ENCODE measurements at places on chromosomes 11 and 22.

GRCh38 chr22:49627217-49628181 is 200.2 kb downstream of the BRD1 start:
- DNase-seq: no peak

DNA sequence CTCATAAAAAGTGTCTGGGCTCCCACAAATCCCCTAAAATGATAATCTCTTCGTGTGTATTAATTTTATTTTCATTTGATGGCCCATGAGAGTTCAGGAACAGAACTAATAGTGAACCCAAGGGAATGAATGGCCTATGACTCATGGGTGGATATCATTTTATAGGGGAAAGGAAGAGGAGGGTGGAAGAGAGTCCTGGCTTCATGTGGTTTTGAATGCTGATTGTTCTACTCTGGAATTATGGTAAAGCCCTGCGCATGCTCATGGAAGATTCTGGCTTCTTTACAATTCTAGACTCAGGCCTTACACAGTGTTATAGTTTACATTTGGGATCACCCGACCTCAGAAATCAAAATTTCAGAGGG is 35.2 kb downstream of the MAML2 start:
- DNase-seq: peak; percentile 38

DNA sequence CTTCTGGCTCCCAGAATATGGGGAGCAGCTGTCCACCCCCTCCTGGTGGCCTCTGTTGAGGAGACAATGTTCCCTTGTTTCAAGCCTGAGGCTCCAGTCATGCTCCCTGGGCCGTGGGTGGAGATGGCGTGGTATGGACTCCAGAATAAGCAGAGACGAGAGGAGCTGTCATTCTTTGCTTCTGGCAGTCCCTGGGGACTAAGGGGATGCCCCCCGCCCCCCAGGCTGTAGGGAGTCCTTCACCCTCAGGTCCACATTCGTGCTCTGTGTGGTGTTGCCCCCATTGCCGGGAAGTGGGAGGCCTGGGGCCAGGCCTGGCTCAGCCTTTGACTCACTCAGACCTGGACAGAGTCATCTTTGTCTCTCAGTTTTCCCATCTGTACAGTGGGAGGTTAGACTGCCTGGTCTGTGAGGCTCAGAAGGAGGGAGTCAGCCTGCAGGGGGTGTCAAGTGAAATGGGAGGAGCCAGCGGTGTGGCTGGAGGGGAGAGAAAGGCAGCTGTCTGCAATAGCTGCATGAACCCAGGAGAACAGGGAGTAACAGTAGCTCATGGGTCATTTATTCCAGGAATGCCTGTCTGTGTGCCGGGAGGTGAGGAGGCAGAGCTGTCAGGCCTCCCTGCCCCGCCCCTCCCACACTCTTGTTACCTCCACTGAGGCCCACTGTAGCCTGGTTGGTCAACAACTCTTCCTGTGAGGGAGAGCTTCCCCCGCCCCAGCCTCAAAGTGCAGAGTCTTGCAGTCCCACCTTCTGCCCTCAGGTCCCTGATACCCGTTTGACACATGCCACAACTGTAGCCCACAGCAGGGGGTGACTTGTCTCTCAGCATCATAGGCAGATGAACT is 6.3 kb downstream of the ARHGEF17 start:
- peak; percentile 66 for DNase-seq

- DNase-seq: no peak
These were observed 72.0 kb downstream of the RPUSD4 start for GRCh38 chr11:126139111-126140091.

DNA sequence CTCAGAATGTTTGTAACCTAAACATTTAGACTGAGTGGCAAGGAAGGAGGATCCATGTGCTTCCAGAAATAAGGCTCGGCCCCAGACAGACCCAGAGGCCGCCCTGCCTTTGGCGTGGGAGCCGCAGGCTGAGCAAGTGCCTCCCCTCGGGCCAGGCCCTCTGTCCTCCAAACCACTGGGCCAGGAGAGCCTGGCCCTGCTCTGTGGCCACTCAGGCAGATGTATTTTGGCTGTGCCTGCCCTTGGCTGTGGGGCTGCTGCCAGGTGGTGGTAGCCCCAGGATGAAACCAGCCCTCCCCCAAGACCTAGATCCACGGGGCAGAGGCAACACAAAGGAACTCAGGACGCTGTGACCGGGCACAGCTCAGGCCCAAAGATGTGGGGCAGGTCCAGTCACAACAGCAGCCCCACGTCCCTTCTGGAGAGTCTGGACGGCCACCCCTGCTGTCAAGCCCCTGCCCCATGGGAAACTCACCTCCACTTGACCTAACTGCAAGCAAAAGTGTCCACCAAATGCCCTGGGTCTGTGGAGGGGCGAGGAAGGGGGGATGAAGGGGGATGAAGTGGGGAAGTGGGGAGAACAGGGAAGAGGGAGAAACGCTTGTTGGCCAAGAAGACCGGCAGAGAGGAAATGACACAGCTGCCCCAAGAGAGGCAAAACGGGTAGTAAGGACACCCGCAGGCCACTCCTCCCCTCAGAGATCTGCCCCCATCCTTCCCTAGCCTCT is 24.0 kb downstream of the PISD start:
- DNase-seq: peak; percentile 88

DNA sequence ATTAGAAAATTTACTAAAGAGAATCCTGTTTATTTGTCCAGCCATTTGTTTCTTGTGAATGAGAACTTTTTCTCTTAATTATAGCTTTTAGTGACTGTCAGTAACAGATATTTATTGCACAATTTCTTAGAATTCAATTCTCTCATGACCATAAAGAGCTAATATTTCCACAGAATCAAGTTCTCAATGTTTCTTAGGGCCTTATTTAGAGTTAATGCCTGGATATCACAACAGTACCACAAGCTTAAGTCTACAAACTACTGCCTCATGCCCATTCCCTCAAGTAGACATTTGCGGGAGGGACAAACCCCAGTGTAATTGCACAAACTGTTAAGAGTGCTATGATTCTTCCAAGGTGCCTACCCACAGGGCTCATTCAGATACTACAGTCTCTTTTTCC is 199.7 kb upstream of the POU2AF2 start:
- no peak for DNase-seq

DNA sequence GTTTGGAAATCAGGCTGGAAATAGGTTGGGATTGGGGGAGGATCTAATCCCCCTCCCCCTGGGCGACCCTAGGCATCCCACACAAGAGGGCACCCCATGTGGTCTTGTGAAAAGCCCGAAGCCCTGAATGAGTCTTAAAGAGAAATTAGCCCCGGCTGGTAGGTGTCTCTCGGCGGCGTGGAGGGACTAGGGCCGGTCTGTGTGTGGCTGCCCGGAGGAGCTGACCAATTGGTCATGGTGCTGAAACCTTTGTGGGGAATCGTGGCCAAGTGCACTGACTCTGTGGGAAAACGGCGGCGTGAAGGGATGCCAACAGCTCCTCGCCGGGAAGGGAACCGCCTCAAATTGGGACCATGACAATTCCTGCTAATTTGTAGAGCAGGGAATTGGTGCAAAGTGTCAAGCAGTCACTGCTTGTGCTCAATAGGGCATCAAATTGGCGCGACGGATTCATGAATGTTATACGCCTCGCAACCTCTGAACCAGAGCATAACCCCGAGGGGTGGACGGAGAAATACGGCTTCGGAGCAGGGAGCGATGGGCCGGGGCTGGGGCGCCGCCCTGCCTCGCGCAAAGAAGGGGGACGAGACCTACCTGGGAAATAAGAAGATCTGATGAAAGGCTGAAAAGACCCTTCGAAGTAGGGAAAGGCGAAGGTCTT is 1.5 kb downstream of the DBX1 start:
- peak; percentile 79 for DNase-seq

- DNase-seq: no peak
These were observed 57.3 kb downstream of the WNT7B start for GRCh38 chr22:45919504-45920286.

DNA sequence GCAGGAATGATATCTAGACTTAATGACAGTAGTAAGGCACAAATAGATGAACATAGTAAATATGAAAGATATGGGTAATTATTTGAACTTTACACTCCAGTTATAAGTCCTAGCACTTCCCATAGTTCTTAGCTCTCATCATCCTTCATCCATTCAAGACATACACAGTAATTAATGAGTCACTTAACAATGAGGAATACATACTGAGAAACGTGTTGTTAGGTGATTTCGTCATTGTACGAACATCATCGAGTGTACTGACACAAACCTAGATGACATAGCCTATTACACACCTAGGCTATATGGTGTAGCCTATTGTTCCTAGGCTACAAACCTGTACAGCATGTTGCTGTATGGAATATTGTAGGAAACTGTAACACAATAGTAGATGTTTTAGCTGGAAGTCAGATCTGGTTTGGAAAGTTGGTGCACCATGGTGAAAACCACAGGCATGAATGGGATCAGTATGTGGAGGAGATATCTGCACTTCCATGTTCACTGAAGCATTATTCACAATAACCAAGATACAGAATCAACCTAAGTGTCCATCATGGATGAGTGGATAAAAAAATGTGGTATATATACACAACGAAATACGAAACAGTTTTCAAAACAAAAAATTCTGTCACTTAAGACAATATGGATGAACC is 229.9 kb upstream of the PITPNB start:
- no peak for DNase-seq

GRCh38 chr11:87320123-87320522 is 282.4 kb downstream of the TMEM135 start:
- DNase-seq: no peak

- no peak for DNase-seq
These were observed 157.6 kb downstream of the PGR start for GRCh38 chr11:100972046-100972445.

DNA sequence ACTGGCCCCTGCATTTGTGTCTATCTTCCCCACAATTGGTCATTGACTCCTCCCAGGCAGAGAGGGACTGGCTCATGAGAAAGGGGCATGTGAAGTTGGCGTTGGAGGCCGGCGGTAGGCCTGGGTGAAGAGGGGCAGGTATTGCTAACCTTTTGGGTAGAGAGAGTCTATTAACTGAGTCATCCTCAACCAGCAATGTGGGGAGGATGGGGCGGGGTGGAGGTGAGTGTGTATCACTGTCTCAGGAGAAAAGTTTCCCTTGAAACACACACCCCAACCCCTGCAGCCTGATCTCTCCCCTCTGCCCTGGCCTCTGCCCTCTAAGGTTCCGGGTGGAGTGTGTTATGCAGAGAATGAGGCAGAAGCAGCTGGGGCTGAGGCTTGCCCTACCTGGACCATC is 60.1 kb upstream of the PHF21B start:
- DNase-seq: no peak

DNA sequence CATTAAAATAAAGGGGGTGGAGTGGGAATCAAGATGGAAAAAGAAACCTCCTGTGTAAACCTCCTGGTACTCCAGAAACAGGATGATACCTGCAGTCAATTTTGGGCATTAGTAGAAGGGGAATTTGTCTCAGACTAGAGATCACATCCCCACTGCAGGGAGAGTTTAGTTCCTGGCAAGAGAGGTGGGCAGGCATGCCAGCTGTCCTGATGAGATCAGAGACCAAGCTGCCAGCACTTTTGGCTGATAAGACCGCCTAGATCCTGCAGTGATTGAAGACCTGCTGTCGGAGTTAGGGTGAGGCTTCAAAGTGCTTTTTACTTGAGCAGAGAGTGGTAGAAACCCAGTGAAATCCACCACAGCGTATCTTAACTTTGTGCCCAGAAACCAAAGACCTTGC is 29.7 kb upstream of the NELL1 start:
- no peak for DNase-seq

DNA sequence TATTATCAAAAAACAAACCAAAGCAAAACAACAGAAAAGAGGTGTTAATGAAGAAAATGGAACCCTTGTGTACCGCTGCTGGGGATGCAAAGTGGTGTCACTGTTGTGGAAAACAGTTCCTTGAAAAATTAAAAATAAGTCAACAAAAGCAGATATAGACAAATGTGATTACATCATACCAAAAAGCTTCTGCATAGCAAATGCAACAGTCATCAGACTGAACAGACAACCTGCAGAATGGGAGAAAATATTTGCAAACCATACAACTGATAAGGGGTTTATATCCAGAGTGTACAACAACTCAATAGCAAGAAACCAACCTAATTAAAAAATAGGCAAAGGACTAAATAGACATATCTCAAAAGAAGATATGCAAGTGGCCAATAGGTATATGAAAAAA is 22.9 kb upstream of the CARS1 start:
- DNase-seq: no peak

- DNase-seq: no peak
These were observed 4.5 kb downstream of the FTH1 start for GRCh38 chr11:61963016-61963281.

DNA sequence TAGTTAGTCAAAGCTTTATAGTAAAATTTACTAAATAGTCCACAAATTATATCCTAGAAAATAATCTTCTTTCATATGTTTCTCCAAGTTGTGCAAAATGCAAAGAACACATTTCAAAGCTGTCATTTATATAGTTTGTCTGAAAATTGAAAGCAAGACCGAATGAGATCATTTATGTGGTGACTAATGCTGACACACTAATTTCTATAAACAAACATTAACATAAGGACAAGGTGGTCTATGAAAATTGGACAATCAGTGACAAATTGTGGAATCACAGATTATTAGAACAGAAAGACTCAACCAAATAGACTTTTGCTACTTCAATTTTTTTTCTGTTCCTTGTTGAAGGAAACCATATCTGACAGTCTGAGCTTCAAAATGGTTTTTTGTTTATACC is 1056.1 kb downstream of the LRRC4C start:
- no peak for DNase-seq

DNA sequence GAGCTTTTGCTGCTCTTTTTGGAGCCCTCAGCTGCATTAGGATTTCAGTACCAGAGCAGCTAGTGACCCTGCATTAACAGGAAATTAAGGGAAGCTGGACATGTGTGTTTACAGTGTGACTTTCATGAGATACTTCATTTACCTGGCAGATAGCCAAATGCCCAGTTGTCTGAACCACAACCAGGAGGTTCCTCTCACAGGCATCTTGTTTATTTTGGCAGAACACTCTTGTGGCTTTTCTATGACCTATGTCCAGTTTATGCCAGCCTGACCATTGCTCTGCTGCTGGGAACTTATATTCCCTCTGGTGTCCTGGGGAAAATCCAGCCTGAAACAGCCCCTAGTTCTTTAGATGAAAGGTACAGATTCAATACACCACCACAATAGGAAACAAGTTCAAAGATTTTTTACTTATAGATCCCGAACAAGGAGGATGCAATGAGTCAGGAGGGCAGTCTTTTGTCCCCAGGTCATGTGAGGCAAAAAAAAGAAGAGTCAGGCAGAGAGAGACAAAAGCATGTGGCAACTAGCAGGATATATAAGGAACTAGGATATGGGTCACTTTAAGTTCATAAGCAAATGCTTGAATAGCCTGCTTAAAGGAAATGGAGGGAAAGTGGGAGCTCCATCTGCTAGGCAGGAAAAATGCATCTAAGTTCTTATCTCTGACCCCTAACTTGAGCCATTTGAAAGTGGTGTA is 379.3 kb downstream of the INSC start:
- no peak for DNase-seq

Data from common myeloid progenitor, CD34-positive (primary cell).